ENCODE measurements at places on chromosomes 1 and 21. TPM values are rescaled to one million over a fixed set of nuclear protein-coding genes. Genes with fewer than 3 reads are reported as not detected.

DNA sequence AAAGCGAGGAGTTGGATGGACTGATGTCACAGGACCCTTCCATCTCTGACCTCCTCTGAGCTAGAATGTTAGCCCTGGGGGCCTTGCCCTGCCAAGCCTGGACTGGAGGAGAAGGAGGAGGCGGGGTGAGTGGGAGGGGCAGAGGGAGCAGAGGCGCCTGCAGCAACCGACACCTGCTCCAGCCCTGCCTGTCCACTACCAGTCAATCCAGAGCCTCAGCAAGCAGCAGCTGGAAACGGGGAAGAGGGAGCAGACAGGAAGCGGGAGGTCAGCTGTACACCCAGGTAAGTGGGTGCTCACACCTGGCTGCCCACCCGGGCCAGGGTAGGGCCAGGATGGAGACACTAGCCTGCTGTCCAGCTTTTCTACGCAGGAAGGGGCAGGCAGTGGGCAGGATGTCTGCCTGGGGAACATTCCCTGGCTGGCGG, at the start of gene IGFN1:
IGFN1 (plus strand) TSS at position 201 of the 428 bp plus-strand sequence. CDS start 2,470 bp downstream, outside the sequence.
- DNase-seq = no peak

The MCOLN3 gene
- polyA plus RNA-seq = not detected

The HTR6 gene
- polyA plus RNA-seq = not detected

The ESPN gene
- polyA plus RNA-seq = not detected

Measured in CD14-positive monocyte (primary cell).